ENCODE measurements at places on chromosomes 16 and 17. TPM values are rescaled to one million over a fixed set of nuclear protein-coding genes. Genes with fewer than 3 reads are reported as not detected.

- no peak overlapping the region for H3K4me3 ChIP-seq
- no peaks in the 10 kb centered on the region for H3K27me3 ChIP-seq
- no peak for DNase-seq
- H3K36me3 ChIP-seq: no peaks in the 10 kb centered on the region
- H3K4me1 ChIP-seq: peaks cover 37% of the 10 kb centered on the region
Observed at GRCh38 chr17:79833744-79834564, 5.3 kb downstream of the CBX4 start.

GRCh38 chr16:58451265-58451689, 48.7 kb upstream of the NDRG4 start:
- H3K4me1 ChIP-seq: no peaks in the 10 kb centered on the region
- H3K4me3 ChIP-seq: no peak overlapping the region
- no peak for DNase-seq
- H3K27me3 ChIP-seq: peaks cover 18% of the 10 kb centered on the region
- no peaks in the 10 kb centered on the region for H3K36me3 ChIP-seq
- H3K27ac ChIP-seq: no peak overlapping the region

GRCh38 chr16:84795329-84796053, 24.3 kb upstream of the CRISPLD2 start:
- peak; percentile 85 for DNase-seq
- no peaks in the 10 kb centered on the region for H3K27me3 ChIP-seq
- H3K4me3 ChIP-seq: no peak overlapping the region

GRCh38 chr17:58630883-58631522, 60.8 kb downstream of the TEX14 start:
- H3K4me3 ChIP-seq: no peak overlapping the region
- H3K27ac ChIP-seq: no peak overlapping the region
- H3K4me1 ChIP-seq: no peaks in the 10 kb centered on the region
- DNase-seq: no peak

GRCh38 chr16:51376080-51376479, 225.0 kb upstream of the SALL1 start:
- no peak for DNase-seq
- no peak overlapping the region for H3K27ac ChIP-seq
- H3K27me3 ChIP-seq: no peaks in the 10 kb centered on the region
- H3K4me1 ChIP-seq: peaks cover 6% of the 10 kb centered on the region
- no peak overlapping the region for H3K4me3 ChIP-seq

GRCh38 chr17:81870981-81871386, at the start of gene ARHGDIA:
TSS of gene ARHGDIA (minus strand) at chr17:81871337. CDS start at chr17:81869930, 1,407 bp downstream.
- DNase-seq: no peak
- peaks cover 5% of the 10 kb centered on the region for H3K36me3 ChIP-seq
- H3K27me3 ChIP-seq: no peaks in the 10 kb centered on the region
- peak within 1 kb of the TSS; percentile 94 for H3K27ac ChIP-seq
- H3K4me3 ChIP-seq: peak within 1 kb of the TSS; percentile 92
- H3K4me1 ChIP-seq: peaks cover 36% of the 10 kb centered on the region

The GNAO1 gene
- total RNA-seq: 1.7 TPM

The OR4D1 gene
- total RNA-seq: not detected

All from astrocyte (in vitro differentiated cells and primary cell).